ENCODE measurements at places on chromosomes 3 and 15.

DNA sequence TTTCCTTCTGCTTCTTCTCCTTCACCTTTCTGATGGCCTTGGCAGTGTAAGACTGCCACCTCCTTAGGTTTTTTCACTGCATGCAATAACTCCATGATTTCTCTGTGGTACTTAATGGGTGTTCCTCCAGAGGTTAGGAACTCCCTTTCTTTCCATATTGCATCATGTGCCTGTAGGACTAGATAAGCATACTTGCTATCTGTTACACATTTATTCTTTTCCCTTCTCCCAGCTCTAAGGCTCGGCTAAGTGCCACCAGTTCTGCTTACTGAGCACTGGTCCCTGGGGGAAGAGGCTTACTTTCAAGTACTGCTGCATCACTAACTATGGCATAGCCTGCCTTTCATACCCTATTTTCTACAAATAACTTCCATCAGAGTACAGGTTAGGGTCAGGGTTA, 351.8 kb downstream of the OTOL1 start:
- no peak for DNase-seq

GRCh38 chr3:53555068-53555588, 60.7 kb downstream of the CACNA1D start:
- no peak for DNase-seq

GRCh38 chr3:136106101-136106500, 90.0 kb downstream of the MSL2 start:
- DNase-seq, result no peak

GRCh38 chr3:72720566-72720965, 127.7 kb downstream of the SHQ1 start:
- DNase-seq, result no peak

DNA sequence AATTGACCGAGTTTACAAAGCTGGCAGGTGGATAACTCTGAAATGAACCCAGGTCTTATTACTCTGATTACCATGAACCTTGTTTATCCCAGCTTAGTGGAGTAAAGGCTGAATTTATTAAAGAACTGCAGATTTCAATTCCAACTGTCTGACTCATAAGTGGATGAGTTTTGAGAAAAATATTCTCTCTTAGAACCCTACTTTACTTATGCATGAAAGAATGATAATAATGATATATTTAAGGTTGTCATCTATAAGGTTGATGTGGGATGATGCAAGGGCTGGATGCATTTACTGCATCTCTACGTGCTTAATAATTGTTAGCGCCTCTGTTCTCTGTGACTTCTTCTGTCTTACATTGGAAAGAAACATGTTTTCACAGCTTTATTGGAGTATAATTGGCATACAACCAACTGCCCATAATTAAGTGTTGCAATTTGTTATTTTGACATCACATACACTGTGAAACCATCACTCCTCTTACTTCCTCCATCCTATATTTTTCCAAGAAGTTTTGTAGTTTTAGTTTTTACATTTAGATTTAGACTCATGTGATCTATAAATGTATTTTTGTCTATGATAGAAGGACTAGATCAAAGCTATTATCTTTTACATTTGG, 771.2 kb upstream of the ARRDC4 start:
- DNase-seq, result no peak

DNA sequence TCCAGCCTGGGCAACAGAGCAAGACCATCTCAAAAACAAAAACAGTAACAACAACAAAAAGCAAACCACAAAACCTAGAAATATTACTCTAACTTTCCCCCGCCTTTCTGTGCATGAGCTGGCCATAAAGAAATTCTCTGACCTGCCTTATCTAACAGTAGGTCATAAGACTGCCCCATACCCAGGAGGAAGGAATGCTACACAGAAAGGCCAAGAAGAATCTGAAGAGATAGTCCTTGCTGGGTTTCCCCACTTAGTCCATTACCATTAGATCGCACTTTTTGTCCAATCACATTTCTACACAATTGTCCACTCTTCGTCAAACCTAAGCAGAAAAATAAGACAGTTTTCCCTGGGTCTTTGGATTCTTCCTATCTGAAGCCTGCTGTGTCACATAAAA, 23.5 kb downstream of the CIAO2A start:
- no peak for DNase-seq

DNA sequence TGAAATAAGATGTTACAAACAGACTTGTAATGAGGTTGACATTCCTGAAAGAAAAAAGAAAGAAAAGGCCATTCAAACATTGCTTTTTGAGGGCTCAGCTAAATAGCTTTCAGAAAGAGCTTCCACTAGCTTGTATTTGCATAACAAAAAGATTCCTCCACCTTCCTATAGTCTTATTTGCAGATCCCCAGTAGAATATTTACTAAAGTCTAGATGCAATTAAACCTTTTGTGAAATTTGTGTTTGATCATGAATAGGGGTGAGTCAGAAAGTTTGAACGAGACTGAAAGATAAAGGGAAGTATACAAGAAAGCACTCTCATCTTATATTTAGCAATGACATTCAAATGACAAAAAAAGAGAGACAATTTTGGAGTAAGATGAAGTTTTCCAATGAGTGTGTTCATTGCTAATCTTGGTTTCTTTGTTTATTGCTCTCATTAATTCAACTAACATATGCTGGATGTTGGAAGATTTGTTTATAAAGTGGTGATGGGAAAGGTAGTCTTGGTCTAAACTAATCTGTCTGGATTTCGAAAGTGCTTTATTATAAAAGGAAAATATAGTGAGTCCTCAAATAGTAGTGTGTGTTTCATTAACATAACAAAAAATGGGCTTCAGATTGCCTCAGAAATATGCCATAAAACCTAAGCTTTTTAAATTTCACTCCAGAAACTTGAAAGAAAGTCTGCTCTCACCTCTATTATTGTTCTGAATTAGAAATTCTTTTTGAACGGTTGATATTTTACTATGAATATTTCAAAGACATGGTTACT, 9.1 kb upstream of the CADPS start:
- DNase-seq, result no peak

GRCh38 chr3:146125951-146126350, 35.0 kb downstream of the PLOD2 start:
- DNase-seq, result no peak

DNA sequence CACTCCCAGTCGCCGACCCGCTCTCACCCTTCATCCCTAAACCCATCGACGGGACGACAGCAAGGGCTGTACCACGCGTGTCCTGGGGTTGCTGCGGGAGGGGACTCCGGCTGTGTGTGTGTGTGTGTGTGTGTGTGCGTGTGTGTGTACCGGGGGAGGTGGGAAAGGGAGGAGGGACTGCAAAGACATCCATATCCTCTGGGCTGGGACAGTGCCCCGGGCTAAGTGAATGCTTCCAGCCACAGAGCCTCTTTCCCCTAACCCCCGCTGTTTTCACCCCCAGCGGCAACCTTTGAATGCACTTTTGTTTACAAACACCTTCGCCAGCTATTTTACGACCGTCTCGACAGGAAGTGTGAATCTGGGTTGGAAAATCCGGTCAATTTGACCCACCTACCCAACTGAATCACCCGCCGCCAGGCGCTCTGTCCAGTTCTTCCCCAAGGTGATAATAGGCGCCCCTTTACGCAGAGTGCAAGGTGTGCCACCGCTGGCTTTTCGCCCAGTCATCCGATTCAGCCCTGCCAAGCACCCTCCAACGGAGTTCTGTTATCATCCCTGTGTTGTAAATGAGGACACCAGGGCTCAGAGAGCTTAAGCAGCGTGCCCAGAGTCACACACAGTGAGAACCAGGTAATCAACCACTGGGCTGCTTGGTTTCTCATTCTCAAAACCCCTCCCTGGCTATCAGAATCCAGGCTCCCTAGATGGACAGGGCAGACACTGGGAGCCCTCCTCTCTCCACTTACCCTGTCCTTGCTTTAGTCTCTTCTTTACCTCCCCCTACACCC, 739 bp upstream of the AMOTL2 start:
- DNase-seq, result no peak

DNA sequence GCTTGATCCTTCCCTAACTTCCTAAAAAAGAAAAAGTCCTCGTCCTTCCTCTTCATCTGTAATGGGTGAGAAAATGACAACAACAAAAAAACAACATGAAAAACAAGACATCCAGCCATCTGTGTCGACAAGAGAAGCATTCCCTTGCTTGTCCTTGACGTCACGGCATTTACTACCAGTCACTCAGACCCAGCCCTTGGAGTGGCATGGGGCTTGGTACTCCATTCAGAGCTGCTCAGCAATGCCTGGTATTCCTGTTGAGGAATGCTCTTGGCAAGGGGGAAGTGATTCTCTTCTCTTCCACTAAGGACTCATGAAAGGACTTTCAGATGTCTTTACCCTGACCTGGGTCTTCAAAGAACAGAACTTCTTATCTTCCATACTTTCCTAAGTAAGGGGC, 339.7 kb upstream of the RASGRP1 start:
- DNase-seq, result no peak

- no peak for DNase-seq
Observed at GRCh38 chr3:77446084-77446483, 406.2 kb downstream of the ROBO2 start.

- DNase-seq, result no peak
Observed at GRCh38 chr15:63832620-63833019, 1.1 kb downstream of the HERC1 start.

DNA sequence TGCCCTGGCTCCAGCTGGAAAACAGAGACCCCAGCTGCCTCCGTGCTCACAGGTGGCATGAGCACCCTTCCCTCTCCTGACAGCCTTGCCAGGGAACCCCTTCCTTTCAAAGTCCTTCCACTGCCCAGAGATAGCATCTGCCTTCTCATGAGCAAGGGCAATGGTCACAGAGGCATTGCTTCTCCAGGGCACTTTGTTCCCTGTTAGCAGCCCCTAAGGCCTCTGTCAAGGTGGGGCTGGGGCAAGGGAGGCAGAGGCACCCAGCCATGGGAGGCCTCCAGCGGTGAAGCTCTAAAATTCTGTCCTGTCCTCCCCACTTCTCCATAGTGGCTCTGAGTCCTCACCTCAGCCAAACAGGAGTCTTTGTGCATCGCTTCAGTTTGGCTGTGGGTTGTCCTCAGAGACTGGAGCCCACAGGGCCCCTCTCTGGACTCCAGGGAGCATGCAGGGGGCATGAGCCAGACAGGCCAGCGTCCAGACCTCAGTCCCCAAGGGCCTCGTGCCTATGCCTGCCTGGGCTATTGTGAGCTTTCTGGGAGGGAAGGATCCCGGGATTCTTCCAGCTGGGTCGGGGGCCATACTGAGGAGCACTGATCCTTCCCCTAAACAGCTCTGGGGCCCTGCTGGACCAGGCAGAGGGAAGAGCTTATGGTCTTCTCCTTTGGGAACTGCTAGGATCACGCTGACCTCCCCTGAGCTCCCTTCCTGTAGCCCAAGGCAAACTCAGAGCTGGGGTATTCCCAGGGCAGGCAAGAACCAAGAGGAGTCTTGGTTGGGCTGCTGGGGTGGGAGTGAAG, 106.6 kb downstream of the DNAJB8 start:
- DNase-seq, result no peak

DNA sequence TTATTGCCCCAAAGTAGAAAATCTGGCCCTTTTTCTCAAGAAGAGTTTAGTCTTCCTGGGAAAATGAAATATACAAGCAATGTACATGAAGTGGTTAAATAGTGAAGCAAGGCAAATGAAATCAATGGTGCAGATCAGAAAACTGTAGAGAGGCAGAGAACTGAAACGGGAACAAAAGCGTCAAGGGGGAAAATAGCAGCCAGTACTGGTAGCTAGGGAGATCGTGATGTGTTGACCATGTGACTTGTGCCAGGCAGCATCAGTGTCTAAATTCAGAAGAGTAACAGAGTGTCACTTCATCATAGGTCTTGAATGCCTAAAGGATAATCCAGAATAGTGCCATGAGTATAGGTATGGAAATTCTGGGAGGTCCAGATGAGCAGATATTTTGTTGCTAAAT, 163.1 kb downstream of the CHL1 start:
- DNase-seq, result no peak

DNA sequence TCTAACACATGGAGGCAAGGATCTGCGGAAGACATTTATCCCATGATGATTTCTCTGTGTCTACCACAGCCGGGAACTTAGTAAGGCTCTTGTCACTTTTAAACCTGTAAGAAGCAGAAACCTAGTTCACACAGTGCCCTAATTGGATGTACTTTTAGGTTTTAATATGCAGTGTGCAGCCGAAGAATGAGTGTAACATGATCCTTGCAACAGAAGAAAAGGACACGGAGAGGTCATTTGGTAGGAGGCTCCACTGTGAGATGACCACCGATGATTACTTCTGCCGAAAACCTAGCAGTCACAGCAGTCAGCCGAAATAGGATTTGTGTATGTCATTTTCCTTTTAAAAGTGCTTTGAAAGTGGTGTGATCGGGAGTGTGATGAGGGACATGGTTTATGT, 6.8 kb downstream of the CACNA1D start:
- DNase-seq, result no peak

- DNase-seq, result no peak
Observed at GRCh38 chr3:186239321-186239720, 122.7 kb downstream of the DGKG start.

DNA sequence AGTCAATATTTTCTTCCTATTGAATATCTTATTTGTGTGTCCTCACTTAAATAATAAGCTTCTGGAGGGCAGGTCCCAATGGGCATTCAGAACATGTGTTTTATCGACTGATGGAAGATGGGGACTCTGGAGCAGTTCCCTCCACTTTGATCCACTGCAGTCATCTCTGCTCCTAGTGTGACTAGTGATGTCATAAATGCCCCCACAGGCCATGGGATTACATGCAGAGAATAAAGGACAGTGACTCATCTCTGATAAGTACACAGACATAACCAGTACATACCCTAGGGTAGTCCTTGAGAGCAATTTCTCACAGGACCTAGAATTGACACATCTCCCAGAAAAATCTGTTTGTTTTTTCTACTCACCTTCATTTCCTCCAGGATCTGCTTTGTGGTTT, 49.4 kb upstream of the FMN1 start:
- no peak for DNase-seq

- DNase-seq, result no peak
Observed at GRCh38 chr15:35136321-35137189, 51.5 kb upstream of the NANOGP8 start.

DNA sequence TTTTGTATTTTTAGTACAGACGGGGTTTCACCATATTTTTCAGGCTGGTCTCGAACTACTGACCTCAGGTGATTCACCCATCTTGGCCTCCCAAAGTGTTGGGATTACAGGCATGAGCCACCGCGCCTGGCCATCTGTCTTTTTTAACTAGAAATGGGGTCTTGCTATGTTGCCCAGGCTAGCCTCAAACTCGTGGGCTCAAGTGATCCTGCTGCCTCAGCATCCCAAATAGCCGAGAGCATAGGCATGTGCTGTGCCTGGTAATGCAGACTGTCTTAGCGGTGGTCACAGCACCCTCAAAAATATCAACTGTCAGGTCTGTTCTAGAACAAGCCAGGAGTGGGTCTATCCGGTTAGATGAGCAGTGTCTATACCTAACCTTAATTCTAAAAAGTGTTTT, 48.2 kb downstream of the SPATA12 start:
- DNase-seq, result no peak

GRCh38 chr3:114449271-114450007, 155.6 kb downstream of the TIGIT start:
- DNase-seq, result no peak

GRCh38 chr3:10338591-10339353, 17.9 kb upstream of the SEC13 start:
- no peak for DNase-seq

GRCh38 chr3:24480497-24480896, 14.2 kb downstream of the THRB start:
- DNase-seq, result no peak

- DNase-seq, result no peak
Observed at GRCh38 chr15:61938249-61938648, 122.0 kb downstream of the VPS13C start.

Data from naive thymus-derived CD4-positive, alpha-beta T cell (primary cell).